ENCODE measurements at places on chromosomes 1 and 21.

DNA sequence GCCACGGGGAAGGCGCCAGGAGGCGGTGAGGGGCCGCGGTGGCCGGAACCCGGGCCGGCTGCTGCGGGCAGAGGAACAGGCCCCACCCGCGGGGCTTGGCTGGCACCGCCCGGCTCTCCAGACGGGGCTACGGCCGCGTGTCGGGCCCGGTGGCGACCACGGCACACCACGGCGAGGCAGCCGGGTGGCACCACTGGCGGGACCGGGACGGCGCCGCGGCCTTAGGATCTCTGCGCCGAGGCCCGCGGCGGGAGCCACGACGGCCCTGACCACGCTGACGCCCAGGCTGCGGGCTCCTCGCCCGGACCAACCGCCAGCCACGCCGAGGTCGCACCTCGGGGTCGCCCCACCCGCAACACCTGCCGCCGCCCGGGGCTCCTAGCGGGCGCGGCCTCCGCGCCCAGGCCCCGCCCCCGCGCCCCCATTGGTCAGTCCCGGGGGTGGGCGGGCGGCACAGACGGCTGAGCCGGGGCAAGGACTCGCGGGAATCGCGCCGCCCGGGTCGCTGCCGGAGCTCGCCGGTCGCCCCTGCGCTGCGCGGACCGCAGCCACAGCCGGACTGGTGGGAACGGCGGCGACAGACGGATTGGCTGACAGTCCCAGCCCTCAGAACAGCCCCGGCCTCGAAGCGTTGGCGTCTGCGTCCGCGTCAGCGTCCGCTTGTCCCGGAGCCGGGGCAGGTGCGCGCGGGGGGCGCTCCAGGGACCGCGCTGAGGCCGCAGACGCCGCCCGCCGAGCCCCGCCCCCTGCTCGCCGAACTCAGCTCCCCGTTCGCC lies at the start of gene BMP8A:
Gene BMP8A, plus strand, starts transcription at position 491 of the 776 bp plus-strand sequence. CDS start 356 bp downstream, outside the sequence.
- peak; percentile 97 for DNase-seq

DNA sequence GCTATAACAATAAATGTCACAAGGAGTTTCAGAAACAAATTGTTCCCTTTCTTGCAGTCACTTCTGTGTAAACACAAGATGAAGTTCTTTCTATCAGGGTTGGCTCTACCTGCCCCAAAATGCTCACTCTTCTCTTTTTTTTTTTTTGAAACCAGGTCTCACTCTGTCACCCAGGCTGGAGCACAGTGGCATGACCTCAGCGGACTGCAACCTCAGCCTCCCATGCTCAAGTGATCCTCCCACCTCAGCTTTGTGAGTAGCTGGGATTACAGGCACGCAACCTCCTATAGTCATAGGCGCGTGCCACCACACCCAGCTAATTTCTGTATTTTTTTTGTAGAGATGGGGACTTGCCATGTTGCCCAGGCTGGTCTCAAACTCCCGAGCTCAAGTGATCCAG lies 10.5 kb upstream of the CTNNBIP1 start:
- DNase-seq = no peak

DNA sequence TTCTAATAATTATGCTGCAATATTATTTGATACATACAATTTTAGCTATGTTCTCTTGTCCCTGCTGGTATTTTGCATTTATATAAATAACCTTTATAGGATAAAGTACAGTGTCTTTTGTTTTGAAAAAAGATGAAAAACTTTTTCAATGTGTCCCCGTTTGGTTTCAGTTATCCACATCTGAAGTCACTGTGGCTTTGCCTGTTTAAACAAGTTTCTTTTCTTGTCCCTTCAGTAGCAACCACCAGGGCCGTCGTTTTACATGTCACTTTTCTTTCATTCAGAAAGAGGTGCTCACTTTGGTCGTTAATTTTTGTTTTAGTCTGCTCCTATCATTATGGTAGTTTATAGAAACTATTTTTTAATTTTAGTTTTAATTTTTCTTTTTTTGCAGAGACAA lies 41.4 kb downstream of the RABGAP1L start:
- no peak for DNase-seq

- no peak for DNase-seq
These were observed 236.4 kb downstream of the SPATA17 start for GRCh38 chr1:217867446-217867995.

DNA sequence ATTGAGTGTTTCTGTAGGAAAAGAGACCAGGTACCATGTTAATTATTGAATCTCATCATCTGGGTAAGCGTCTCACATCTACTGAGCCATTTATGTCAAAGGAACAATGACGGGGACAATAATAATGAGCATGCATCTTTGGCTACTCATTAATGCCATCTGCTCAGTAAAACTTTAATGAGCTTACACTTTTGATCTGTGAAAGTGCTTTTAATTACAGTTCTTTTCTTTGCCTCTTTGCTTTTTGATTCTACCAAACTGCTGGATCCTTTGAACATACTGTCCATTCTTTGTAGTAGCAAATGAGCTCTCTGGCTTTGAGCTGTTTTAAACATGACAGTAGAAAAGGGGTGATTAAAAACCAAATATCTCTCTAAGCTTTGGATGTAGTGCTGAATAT lies 181.2 kb upstream of the IVNS1ABP start:
- no peak for DNase-seq

- no peak for DNase-seq
These were observed 101.4 kb upstream of the PDE4B start for GRCh38 chr1:65691152-65691900.

- DNase-seq = no peak
These were observed 885 bp downstream of the AHCYL1 start for GRCh38 chr1:109985247-109986053.

- no peak for DNase-seq
These were observed 22.4 kb downstream of the HUNK start for GRCh38 chr21:31895077-31895835.

- DNase-seq = no peak
These were observed 33.4 kb upstream of the ATP5PO start for GRCh38 chr21:33948951-33949444.

- no peak for DNase-seq
These were observed 40.3 kb downstream of the GPR88 start for GRCh38 chr1:100578201-100578600.

- DNase-seq = no peak
These were observed 85.7 kb downstream of the NENF start for GRCh38 chr1:212518188-212519054.

GRCh38 chr1:3194760-3195479 lies 125.9 kb downstream of the PRDM16 start:
- no peak for DNase-seq

GRCh38 chr1:181369416-181369815 lies 113.9 kb upstream of the CACNA1E start:
- DNase-seq = no peak

- DNase-seq = no peak
These were observed 187.9 kb downstream of the PATJ start for GRCh38 chr1:61930116-61930645.

GRCh38 chr1:32652244-32652962 lies 1.4 kb downstream of the RBBP4 start:
- DNase-seq = no peak

GRCh38 chr1:31511848-31512615 lies 64.3 kb upstream of the TINAGL1 start:
- DNase-seq = peak; percentile 53

Measured in NCI-H774 (cell line).